Camera-type eye (tissue), 1 donor: ENCODE measurements at places on chromosomes 6 and 20. TPM values are rescaled to one million over a fixed set of nuclear protein-coding genes. Genes with fewer than 3 reads are reported as not detected.

The MDFI gene
- 30.1 TPM for total RNA-seq

The ADGB gene
- total RNA-seq = 3.1 TPM

The LTB gene
- 1.4 TPM for total RNA-seq

The SEMG1 gene
- not detected for total RNA-seq

The GPX5 gene
- not detected for total RNA-seq

The SOX4 gene
- 232 TPM for total RNA-seq

The SLC32A1 gene
- 8.2 TPM for total RNA-seq

The RSPO3 gene
- 9.5 TPM for total RNA-seq

The GUCA1A gene
- total RNA-seq = 15.0 TPM

The PNLDC1 gene
- 0.49 TPM for total RNA-seq

The RSPH9 gene
- total RNA-seq = 1.7 TPM

The SLC2A10 gene
- total RNA-seq = 24.9 TPM

The C6orf52 gene
- not detected for total RNA-seq

The DPPA5 gene
- total RNA-seq = not detected

The EPPIN gene
- total RNA-seq = not detected

The SNRPB gene
- 85.3 TPM for total RNA-seq

The KHDRBS2 gene
- 21.8 TPM for total RNA-seq

The DUSP15 gene
- 9.0 TPM for total RNA-seq

The CALHM5 gene
- total RNA-seq = 3.4 TPM

The RAMACL gene
- total RNA-seq = 5.2 TPM

The OPN5 gene
- total RNA-seq = 0.33 TPM

The MEP1A gene
- not detected for total RNA-seq

The BCAS1 gene
- total RNA-seq = 6.1 TPM

The PACRG gene
- 10.6 TPM for total RNA-seq

The MYH7B gene
- 10.7 TPM for total RNA-seq

The ACTL10 gene
- total RNA-seq = 0.49 TPM
